8988T (cell line): ENCODE measurements at places on chromosomes 13 and 19.

DNA sequence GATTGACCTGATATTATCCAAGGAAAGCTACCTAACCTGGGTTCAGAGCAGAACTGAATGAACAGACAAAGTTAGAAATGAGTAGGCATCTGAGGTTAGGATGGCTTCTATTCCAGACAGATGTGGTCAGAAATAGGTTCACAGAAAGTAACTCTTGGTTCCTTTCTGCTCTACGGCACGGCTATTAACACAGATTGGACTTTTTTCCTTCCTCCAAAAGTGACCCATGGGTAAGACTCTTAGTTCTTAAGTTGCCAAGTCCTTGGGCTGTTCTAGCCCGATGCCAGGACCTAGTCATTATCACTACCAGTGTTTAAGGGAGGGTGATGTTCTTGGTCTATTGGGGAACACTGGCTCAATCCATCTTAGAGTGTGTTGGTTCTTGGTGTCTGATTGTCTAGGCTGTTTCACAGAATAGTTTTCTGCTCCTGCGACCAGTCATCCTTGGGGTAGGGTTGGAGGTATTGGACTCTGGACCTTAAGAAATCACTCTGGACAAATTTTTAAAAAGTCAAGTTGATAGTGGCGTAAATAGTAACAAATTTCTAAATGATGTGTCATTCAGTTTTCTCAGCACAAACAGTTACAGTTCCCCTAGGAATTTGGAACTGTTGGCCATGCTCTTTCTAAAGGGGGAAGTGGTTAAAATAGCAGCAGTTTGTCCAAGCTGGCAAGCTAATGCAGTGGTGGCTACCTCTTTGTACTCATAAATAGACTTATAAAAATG is 60.1 kb upstream of the MYCBP2 start:
- DNase-seq: no peak

- no peak for DNase-seq
Measured at GRCh38 chr19:47186446-47187334, 44.3 kb downstream of the BBC3 start.

DNA sequence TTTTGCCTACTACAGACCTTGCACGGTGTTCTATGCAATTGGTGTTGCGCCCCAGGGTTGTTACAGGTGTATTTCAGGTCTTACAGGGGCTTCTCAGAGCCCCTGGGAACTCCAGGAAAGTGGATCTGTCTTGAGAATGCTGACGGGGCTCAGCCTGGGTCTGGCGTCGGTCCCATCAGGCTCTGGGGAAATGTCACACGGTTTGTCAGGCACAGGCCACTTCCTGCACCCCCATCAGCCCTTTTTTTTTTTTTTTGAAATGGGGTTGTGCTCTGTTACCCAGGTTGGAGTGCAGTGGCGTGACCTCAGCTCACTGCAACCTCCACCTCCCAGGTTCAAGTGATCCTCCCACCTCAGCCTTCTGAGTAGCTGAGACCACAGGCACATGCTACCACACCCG is 13.2 kb downstream of the CLEC4G start:
- DNase-seq: no peak

DNA sequence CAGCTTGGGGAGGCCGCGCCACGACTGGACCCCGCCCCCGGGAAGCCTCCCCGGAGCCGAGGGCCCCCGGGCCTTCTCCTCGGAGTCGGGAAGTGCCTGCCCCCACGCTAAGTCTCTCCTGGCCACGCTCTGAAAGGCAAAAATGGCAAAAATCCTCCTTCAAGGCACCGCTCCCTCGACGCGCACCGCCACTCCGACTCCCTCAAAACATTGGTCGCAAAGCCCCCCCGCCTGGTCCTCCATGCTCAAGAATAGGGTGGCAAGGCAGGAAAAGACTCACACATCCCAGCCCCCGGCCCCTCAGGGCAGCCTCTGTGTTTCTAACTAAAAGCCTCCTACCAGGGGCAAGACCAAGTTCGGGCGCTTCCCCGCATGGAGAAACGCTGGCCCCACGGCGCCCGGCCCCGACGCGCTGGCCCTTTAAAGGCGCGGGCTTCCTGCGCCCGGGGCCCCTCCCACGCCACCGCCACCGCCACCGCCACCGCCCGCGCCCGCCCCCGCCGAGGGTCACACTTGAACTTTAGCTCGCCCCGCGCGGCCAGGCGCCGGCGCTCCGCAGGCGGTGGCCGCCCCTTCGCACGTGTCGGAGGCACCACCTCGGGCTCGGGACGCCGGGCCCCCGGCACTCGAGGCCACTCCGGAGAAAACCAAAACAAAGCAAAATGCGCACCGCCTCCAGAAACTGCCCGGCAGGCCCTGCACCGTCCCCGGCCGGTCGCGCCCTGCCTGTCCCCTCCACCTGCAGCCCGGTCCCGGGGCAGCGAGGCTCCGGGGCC is 1.9 kb downstream of the FOXO1 start:
- peak; percentile 66 for DNase-seq

DNA sequence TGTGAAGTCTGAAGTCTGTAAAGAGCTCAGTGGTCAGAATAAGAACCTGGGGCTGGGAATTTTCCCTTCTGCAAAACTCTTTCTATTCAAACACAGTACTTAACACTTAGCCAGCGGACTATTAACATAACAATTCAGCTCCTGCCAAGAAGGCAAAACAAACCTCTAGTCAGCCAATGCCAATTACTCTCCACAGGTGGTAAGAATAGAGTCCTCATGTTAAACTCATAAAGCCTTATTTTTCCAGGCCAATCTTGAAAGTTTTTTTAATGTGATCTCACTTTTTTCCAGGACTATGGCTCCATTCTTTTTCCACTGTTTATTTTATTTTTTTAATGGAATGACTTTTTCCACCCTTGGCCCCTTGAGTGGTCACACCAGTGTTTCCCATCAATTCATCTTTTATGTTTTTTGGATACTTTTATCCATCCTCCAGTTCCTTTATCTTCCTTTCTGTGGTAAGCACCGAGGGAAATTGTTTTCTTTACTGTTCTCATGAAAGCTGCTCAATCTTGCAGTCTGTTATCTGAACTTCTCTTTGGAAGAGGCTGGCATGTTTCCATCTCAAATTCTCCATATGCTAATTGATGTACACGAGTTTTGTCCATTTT is 217.3 kb downstream of the LHFPL6 start:
- DNase-seq: no peak
